Activated naive CD8-positive, alpha-beta T cell treated with anti-CD3 and anti-CD28 coated beads, Interleukin-2, amount 50 U/mL, for 24 hours (primary cell): ENCODE measurements at places on chromosomes 13 and 19.
A peak's percentile ranks its signal among the peaks of the same experiment; 100 is the strongest.

DNA sequence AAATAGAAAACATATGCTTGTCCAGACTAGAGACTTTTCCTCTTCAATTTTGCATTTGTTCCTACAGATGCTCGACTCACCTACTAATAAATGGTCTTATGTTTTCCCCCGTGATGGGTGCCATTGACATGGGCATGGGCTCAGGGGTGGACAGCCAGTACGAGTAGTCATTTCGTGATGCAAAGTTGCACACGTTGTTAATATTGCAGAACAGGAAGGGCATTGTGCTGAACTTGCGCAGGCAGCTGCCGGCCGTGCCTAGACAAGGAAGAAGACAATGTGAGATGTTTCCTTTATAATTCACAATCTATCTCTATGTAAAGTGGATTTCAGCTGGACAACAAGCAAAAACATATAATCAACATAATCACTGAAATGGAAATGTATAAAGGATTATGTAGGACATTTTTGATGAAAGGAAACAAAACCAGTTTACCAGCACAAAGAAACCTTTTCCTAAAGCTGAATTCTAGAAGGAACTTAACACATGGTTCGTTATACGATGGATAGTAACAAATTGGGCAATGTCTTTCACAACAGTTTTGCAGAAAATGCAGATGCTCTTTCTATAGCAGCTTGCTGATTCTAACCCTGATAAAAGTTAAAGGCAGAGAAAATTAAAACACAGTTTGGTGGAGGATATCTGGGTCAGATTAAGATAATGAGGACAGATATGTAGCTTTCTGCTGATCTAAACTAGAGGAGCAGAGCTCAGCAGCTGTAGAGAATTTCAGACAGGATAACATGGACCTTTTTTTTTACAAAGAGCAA lies 145.7 kb downstream of the COL4A1 start:
- no peak for DNase-seq

- peak; percentile 55 for DNase-seq
Measured at GRCh38 chr13:40624383-40624782, 42.1 kb downstream of the FOXO1 start.

GRCh38 chr19:55489711-55490477 lies 1.7 kb downstream of the SSC5D start:
- no peak for DNase-seq

GRCh38 chr19:46067691-46068090 lies 26.9 kb upstream of the IGFL4 start:
- DNase-seq: no peak

DNA sequence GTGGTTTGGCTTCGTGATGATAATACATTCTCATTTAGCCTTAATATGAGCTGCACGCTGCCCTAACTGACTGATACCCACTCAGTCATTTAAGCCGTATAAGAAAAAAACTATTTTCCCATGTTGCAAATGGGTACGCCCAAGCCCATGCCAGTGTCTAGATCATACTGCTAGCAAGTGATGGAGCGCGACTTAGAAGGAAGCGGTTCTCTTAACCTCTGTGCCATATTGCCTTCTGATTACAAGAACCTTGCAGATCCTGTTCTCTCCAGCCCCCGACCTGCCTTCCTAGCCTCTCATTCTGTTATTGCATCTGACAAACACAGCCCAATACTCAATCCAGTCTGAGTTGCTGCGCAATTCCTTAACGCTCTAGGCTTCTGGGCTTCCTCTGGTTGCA lies 603 bp downstream of the GPALPP1 start:
- no peak for DNase-seq

GRCh38 chr19:49071860-49072547 lies 495 bp downstream of the KCNA7 start:
- DNase-seq: peak; percentile 33

- no peak for DNase-seq
Measured at GRCh38 chr19:3171894-3172672, 6.5 kb upstream of the S1PR4 start.

- no peak for DNase-seq
Measured at GRCh38 chr13:21116141-21116540, 54.8 kb upstream of the LATS2 start.

- DNase-seq: no peak
Measured at GRCh38 chr19:46407856-46408663, 5.3 kb downstream of the CCDC8 start.

GRCh38 chr19:33143897-33144405 lies 12.0 kb downstream of the WDR88 start:
- DNase-seq: peak; percentile 63

- no peak for DNase-seq
Measured at GRCh38 chr13:59689057-59689456, 474.7 kb downstream of the DIAPH3 start.

DNA sequence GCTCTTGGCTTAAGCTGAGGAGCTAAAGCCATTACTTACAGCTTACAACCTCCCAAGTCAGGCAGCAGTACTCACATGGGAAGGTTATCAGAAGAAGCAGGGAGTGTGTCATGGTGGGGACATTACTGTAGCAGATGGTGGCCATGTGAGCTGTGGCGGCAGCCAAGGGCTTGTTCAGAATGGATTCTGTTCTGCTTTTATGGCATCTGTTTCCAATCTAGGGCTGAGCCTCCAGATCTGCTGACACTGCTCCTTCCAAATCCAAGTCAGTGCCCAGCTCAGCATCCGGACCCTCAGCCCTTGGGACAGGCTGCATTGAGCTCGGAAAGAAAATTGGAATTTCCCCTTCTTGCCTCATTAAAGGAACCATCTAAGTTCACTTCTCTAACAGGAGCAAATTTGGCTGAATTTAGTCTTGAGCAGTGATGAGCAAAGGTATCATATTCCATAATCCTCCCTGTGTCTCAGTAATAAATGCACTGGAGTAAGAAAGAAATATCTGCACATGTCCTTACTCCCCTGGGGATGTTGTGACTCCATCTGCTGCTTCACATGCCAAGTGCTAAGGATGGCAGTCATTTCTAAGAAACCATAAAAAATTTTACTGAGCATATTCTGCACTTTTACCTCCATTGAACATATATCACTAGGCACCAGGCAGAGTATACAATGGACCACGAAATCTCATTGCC lies 73.9 kb downstream of the KCTD12 start:
- no peak for DNase-seq

- DNase-seq: no peak
Measured at GRCh38 chr19:30626626-30626966, 254.4 kb downstream of the ZNF536 start.

DNA sequence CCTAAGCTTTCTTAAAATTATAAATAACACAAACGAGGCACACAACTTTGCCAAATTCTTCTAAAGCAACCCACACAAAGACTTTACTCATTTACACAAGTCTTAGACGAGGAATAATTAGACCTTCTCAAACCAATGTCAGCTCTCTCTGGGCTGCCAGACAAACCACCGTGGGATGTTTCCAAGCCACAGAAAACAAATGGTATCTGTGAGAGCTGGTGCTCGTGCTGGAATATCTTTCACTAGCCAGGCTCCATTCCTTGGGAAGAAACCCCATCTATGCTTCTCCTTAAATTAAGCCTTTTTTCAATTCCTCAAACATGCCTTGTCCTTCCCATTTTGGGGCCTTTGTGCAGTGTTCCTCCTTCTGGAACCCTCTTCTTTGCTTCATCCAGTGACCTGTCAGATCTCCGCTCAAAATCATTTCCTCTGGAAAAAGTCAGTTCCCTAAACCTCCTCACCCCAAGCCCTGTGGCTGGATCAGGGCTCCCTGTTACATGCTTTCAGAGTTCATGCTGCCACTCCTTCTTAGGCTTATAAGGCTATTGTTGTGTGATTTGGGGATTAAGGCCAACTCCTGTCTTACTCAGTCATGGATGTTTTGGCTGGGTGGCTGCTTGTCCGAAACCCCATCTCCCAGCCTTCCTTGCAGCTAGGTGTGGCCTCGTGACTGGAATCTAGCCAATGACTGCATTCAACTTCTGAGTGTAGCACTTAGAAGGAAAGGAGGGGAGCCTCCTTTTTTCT lies 64.2 kb upstream of the GTF2F2 start:
- DNase-seq: peak; percentile 44

DNA sequence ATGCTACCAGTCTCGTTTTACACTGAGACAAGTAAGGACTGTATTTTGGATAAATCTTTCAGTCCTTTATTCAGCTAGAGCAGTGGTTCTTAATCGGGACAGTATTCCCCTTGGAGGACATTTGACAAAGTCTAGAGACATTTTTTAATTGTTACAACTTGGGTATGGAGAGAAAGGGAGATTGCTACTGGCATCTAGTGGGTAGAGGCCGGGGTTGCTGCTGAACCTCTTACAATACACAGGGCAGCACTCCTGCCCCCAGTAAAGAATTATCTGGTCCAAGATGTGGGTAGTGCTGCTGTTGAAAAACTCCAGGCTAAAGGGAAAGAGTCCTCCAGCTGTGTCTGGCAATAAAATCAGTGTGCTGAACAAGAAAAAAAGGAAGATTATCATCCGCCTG lies 334.8 kb downstream of the SLC7A1 start:
- DNase-seq: no peak

DNA sequence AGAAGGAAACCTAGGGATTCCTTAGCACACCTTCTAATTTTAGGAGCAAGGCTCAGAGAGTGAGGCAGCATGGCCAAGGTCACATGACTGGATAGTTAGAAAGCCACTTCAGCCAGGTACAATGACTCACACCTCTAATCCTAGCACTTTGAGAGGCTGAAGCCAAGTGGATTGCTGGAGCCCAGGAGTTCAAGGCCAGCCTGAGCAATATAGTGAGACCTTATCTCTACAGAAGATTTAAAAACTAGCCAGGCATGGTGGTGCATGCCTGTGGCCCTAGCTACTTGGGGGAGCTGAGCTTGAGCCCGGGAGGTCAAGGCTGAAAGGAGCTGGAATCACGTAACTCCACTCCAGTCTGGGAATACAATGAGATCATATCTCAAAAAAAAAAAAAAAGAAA lies 69.2 kb downstream of the TEX26 start:
- no peak for DNase-seq

- no peak for DNase-seq
Measured at GRCh38 chr19:32692727-32693061, 1.1 kb downstream of the NUDT19 start.

- DNase-seq: no peak
Measured at GRCh38 chr13:48625413-48626076, 28.2 kb upstream of the CYSLTR2 start.

GRCh38 chr13:95660981-95661581 lies 15.9 kb upstream of the DNAJC3 start:
- DNase-seq: no peak

DNA sequence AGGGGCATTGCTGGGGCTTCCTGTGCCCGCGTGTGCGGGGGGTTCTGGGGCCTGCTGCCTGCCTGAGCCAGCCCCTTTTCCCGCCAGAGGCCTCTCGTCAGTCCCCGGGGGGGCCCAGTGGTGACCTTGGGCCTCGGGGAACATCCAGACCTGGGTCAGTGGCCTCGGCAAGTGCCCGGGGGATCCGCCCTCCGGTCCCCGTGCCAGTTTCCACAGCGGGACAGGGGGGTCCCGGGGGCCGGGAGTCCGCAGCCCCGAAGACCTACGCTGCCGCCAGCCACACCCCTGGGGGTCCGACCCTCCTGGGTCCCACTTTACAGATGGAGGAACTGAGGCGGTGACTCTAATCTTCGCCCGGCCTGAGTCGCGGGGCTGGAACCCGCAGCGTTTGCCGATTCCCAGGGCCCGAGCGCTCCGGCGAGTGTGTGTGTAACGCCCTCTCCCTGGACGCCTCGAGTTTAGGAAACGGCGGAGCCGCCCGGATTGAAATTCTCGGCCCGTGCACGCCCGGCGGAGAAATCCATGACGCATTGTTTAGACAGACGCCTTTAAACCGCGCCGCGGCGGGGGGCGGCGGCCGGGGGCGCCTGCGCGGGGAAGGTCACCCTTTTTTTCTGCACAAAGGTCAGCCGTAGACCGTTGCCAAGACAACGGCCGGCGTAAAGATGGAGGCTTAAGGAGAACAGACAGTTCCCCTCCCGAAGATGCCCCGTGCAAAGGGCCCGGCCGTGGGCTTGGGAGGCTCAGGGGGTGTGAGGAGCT lies 39.3 kb downstream of the EFNA2 start:
- DNase-seq: peak; percentile 64

GRCh38 chr13:101473458-101473857 lies 21.0 kb downstream of the ITGBL1 start:
- no peak for DNase-seq

DNA sequence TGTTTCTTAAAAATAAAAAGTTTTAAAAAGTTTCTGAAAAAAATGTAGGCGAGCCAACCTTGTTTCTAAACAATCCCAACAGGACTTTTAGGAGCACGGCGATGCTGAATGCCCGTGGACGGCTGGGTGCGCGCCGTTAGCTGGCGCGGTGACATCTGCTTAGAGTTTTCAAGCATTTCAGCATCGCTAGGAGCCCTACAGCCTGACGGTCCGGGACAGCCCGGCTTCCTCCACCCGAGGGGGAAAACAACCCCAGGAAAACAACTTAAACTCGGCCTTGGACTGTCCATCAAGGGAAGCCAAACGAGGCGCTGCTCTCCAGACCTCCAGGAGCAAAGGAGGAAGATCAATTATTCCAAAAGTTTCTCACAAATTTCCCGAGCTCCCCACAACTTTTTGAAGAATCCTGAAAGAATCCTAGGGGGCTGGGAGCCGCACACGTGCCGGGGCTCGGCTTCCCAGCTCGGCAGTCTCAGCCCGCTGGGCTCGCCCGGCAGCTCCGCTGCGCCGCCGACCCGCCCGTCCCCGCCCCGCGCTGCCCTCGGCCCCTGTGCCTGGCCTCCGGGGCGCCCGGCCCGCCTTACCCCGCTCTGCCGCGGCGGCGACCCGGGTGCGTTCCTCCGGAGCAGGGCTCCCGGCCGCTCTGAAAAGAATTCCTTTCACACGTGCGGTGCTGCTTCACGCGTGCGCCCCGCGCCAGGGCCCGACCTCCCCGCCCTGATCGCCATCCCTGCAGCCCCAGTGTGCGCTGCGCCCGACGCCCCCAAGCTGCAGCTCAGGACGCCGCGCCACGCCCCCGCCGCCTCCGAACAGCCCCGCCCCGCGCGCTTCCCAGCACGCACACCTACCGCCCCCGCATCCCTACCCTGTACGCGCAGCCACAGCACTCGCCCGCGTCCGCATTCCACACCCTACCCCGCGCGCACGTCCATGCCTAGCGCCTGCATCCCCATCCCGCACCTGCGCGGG lies at the start of gene GJA3:
GJA3 (minus strand) TSS at position 747 of the 969 bp plus-strand sequence. CDS start 17,764 bp downstream, outside the sequence.
- DNase-seq: peak; percentile 57

DNA sequence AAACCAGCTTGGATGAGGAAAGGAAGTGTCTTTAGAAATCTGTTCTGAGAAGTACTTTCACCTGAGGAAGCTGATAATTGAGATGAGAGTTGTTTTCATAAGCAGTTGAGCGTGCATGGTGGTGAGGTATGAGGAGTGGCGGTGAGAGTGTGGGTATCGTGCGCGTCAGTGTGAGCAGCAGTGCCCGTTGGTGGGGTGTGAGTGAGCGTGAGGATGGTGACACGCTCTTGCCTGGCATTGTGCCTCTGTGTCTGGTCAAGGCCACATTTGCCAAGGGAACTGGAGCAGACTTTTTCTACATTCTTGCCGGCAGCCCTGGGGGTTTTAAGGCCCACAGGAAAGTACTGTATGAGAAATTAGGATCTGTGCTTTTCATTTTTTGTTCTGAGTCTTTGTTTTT lies 36.5 kb upstream of the TEX29 start:
- no peak for DNase-seq

DNA sequence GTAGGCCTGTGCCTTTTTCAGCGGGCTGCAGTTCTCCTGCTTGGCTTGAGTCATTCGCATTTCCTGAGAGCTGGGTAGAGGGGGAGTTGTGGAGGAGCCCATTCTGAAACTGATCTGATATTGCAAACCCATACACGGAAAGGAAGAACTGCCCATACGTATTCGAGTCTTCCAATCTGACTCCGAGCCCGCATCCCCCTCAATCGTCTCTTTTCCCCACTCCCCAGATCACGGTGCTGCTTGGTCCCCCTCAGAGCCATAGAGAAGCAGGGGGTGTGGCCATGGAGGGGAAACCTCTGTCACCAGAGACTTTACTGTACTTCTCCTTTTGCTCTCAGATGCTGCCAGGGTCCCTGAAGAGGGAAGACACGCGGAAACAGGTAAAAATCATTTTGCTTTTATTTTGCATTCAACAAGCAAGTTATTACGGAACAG lies at the start of gene CD22:
CD22 (plus strand) TSS at position 337 of the 435 bp plus-strand sequence. CDS start 2,854 bp downstream, outside the sequence.
- no peak for DNase-seq
